ENCODE measurements at places on chromosomes 16 and 17.

DNA sequence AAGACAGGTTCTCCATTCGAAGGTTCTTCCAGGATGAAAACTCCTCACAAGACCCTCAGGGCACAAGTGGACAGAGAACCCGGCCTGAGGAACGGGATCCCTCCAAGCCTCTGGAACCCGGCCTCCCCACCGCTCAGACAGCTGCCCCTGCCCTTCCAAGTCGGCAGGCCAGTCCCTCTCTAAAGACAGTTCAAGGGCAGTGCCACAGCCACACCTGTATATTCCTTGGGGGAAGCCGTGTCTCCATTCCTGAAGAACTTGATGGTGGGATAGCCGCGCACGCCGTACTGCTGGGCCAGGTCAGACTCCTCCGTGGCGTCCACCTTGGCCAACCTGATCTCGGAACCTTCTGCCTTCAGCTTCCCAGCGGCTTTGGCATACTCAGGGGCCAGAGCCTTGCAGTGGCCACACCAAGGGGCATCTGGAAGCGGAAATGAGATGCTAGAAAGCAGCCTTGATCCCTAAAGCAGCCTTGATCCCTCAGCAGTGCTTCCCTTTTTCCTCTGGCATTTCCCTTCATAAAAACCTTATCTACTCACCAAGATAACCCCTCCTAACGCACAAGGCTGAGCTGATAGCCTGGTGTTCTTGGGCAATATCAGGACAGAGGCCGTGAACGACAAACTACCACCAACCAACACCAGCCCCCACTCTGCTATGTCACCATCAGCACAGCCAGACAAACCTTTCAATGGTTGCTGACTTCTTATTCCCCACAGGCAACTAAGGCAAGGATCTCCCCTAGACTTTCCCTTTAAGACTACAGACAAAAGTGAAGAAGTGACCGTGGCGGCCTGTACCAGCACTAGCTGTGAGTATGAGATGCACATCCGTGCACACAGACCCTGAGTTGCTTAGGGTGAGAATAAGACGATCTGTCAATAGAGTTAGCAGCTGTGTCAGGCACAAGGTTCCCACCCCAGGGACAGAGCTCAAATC lies 1.1 kb downstream of the P4HB start:
- DNase-seq, result no peak

DNA sequence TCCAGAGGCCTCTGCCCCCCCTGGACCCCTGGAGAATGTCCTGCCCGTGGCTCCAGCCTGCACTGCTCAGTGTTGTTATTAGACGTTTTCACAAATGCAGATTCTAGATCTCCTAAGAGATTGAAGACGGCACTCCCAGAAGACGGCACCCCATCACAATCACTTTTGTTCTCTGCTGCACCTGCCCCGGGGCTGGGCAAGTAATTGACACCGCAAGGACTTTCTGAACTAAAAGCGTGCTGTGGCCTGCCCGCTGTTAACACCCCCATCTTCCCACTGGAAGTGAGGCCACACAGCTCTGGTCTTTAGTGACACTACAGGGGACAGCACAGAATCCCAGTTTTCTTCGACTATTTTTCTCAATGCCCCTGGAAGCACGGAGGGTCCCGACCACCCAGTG lies 256.9 kb downstream of the ENGASE start:
- DNase-seq, result no peak

DNA sequence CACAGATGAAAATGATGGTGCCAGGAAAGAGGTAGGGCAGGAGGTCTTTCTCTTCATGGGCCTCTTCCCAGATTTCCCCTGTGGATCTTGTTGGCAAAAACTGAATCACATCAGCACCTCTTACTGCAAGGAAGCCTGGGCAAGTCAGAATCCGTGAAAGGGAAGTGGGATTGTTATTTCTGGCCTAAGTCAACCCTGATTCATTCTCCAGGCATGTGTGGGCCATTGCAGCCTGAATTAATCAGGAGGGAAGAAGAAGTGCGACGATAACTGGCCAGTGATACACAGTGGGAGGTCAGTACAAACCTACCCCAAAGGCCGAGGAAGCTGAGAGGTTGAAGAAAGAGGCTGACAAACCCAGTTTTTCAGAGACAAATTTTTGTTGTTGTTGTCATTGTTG lies 17.9 kb upstream of the NSMCE1 start:
- no peak for DNase-seq

DNA sequence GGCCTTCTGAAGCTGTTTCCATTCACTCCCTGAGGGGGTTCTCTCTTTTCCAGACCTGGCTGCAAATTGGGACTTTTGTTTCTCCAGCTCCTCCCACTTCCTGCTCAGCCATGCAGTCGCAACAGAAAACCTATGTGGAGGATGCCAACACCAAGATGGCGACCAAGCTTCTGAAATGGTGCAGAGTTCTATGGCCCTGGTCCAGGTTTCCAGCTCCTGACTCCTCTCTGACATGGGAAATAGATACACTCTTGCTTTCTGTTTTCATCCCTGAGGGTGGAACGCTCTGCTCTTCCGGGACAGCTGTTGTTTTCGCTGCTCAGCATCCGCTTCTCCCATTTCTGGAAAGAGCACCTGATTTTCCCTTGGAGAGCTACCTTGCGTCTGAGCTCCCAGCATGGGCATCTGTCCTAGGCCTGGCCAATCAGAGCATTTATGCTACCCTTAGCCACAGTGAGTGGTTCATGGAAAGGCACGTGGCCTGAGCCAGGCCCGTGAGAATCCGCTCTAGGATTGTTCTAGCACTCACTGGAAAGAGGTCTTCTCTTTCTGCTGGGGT lies 8.1 kb downstream of the GPRC5B start:
- no peak for DNase-seq

GRCh38 chr17:5719976-5720375 lies 135.7 kb upstream of the NLRP1 start:
- no peak for DNase-seq

GRCh38 chr16:71867939-71868338 lies 16.0 kb downstream of the ZNF821 start:
- no peak for DNase-seq

Data from left forelimb (tissue), 1 donor.